ENCODE measurements at places on chromosomes 12 and 14. TPM values are rescaled to one million over a fixed set of nuclear protein-coding genes. Genes with fewer than 3 reads are reported as not detected.

The SERPINA9 gene
- not detected for total RNA-seq

GRCh38 chr14:68394118-68394763 lies 398.6 kb downstream of the ZFP36L1 start:
- no peak for DNase-seq

GRCh38 chr14:22008766-22009165 lies 335.1 kb upstream of the OR4E1 start:
- no peak for DNase-seq

- no peak for DNase-seq
Observed at GRCh38 chr14:36820111-36820709, 158.6 kb downstream of the PAX9 start.

GRCh38 chr14:97791072-97791471 lies 993.9 kb downstream of the VRK1 start:
- no peak for DNase-seq

DNA sequence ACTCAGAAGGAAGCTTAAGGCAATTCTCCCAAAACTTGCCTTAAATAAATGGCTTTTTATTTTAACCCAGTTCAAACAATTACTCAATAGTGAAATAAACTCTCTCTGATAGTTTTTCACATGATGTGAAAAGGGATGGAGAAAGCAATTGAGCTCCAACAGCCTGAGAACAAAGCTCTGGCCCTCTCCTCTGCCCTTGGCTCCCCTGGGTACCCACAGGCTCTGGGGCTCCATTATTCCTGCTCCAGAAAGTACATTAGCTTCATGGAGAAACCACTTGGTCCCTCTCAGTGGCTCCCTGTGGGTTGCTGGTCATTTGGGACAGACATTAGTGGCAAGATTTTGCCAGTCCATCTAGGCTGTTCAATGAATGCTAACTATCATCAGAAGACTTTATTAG lies 242.8 kb downstream of the ATP23 start:
- no peak for DNase-seq

GRCh38 chr14:41916313-41916712 lies 309.6 kb downstream of the LRFN5 start:
- DNase-seq, result no peak
